ENCODE measurements at places on chromosomes 5 and 9.

DNA sequence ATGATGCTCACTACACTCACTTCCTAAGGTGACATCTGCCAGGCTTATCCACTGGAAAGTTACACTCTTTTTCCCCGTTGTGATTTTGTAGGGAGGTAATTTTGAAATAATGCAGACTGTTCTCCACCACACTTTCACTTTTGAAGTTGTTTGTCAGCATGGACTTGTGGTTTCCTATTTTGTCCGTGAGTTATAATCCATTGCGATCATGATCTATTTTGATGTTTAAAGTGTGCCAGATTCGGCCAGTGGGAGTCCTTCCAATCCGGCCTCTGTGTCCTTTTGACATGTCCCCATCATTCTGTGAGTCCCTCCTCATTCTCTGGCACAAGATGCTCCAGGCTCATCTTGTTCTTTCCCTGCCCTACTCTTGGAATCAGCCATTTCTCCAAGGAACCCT, 211.3 kb upstream of the KLF4 start:
- no peak for DNase-seq

DNA sequence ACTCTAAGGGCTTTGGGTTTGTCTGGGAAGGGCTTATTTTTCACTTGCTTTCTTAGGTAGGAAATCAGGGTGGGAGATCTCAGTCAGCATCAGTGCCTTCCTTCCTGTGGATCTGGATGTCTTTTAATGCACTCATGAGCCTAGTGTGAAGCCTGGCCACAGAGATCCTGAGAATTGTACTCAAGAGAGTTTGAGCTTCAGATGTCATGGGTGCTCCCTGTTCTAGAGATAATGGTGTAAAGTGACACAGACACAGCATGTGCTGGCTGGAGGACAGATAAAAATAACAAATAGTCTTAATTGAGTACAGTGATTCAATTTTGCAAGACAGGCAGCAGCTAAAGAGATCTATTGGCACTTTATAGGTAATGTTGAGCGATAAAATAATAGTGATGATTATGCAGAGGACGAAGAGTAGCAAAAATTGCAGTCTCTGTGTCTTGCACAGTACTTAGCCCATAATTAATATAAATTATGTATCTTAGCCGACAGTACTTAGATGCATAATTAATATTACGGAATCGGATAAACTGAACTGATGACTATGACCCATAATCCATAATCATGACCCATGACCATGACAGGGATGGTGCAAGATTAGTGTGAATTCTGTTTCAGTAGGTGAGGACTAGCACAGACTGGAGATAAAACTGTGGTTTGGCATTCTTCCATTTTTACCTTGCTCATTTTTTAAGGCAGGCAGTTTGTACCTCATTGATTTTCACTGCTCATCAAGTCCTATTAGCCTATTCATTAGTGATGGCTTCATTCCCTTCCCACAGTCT, 408.7 kb upstream of the PIK3R1 start:
- DNase-seq, result no peak

GRCh38 chr9:29838491-29839020, 2265.3 kb upstream of the C9orf72 start:
- DNase-seq, result no peak

GRCh38 chr9:18720691-18721090, 246.7 kb downstream of the ADAMTSL1 start:
- DNase-seq, result no peak

GRCh38 chr5:77791356-77791755, 15.2 kb upstream of the TBCA start:
- no peak for DNase-seq

DNA sequence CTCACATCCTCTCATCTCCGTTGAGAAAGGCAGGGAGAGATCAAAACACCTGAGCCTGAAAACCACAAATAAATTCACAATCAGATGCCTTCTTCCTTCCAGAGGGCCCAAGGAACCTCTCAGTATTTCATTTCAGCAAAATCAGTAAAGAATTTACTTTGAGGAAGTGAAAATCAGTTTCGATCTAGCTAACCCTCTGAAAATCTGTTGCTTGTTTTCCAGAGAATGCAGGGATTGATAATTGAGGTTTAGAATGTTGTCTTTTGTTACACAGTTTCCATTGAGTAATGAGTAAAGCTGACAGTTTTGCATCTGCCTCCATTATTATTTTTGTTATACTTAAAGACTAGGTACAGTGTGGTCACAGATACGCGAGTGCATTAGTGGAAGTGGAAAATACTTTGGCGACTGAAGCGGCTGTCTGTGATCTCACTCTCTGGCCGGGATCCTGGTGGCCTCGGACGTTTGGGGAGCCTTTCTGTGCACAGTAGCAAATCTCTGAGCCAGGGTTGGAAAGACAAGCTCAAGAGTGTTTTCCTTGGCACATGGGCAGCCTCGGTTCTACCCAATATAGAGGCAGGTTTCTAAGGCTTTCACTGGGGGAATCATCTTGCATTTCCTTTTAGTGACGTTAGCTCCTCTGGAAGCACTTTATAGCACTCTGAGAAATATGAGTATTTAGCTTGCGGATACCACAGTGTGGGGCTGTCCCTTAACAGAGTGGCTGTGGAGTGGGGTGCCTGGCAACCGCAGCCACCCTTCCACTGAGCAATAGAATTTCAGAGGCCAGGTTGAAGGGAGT, 32.2 kb upstream of the ANGPTL2 start:
- no peak for DNase-seq

GRCh38 chr9:389159-389558, 174.5 kb downstream of the DOCK8 start:
- no peak for DNase-seq

GRCh38 chr9:37769306-37769705, 15.6 kb downstream of the EXOSC3 start:
- no peak for DNase-seq

GRCh38 chr5:149422366-149423048, 43.4 kb upstream of the IL17B start:
- no peak for DNase-seq

- DNase-seq, result peak; percentile 60
Measured at GRCh38 chr5:65721720-65722574, at the start of the genes NLN and SGTB. TSS of gene NLN (plus strand) at chr5:65722205. CDS start at chr5:65722374, 169 bp downstream. TSS of gene SGTB (minus strand) at chr5:65722109. CDS start at chr5:65720807, 1,302 bp downstream.

DNA sequence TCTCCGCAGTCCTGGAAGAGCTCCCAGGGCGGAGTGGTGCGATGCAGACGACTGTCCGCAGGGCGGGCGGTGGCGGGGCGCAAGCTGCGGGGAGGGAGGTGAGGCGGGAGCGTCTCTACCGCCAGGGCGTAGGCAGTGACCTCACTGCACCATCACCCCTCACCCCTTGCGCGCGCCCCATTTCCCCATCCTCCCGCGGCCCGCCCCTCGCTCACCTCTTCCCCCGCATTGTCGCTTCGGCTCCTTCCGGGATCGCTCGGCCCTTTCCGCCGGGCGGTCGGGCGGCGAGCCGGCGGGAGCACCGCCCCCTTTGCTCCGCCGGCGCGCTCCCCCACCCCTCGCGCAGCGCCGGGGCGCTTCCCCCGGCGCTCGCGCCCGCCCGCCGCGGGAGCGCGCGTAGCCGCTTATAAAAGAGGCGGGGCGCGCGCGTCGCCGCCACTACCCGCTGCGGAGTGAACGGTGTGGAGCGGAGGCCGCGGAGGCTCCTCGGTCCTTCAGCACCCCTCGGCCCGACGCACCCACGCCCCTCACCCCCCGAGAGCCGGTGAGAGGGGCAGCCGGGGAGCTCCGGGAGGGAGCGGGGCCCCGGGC, at the start of gene SPTAN1:
SPTAN1 (plus strand) TSS at position 435 of the 591 bp plus-strand sequence. CDS start 14,154 bp downstream, outside the sequence.
- peak; percentile 81 for DNase-seq

GRCh38 chr5:167207081-167207480, 1084.4 kb upstream of the WWC1 start:
- DNase-seq, result no peak

DNA sequence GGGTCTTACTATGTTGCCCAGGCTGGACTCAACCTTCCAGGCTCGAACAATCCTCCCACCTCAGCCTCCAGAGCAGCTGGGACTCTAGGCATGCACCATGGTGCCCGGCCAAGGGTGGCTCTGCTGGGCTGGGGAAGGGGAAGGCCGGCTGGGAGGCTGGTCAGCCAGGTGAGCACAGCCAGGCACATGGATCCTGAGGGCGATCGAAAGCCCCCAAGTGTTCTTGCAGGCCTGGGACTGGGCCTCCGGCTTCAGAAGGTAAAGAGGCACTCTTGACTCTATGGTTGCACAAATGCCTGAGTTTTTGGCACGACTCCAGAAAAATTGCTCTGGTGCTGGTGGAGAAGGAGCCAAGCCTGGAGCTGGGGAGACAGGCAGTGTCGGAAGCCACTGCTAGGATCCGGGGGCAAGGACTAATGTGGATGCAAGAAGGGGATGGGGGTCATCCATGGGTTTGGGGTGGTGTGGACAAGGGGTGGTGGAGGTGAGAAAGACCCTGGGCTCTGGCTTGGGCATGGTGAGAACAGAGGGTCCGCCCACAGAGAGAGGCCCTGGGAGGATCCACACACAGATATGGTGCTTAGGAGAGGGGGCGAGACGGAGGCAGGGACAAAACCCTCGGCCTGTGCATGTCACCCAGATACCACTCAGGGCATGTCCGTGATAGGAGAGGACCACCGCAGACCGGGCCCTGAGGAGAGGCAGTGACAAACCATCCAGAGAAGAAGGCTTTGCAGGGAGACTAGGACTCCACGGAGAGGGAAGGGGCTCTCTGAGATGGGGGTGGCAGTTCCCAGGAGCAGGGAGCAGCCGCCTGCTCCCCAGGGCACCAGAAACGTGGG, 51.1 kb upstream of the COL5A1 start:
- no peak for DNase-seq

- DNase-seq, result no peak
Measured at GRCh38 chr5:119398727-119399466, 43.1 kb downstream of the TNFAIP8 start.

- no peak for DNase-seq
Measured at GRCh38 chr9:3268223-3268622, 257.6 kb downstream of the RFX3 start.

GRCh38 chr9:6090277-6091210, 75.1 kb upstream of the RANBP6 start:
- no peak for DNase-seq

DNA sequence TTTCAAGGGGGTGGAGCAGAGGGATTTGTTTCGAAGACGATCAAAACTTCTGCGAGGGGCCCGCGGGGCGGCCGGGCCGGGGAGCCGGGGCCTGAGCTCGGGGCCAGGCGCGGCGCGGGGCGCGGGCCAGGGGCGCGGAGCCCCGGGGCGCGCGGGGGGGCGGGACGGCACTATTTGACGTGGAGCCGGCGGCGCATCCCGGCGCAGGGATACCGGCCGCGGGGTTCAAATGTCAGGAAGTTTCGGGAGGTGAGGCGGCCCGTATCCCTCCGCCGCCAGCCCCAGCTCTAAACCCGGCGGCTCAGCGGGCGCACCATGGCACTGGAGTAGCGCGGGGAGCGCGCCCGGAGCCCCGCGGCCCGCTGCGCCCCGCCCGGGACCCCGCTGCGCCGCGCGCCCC, at the start of gene LMX1B:
LMX1B (plus strand) TSS at position 278 of the 400 bp plus-strand sequence. CDS start 522 bp downstream, outside the sequence.
- no peak for DNase-seq

DNA sequence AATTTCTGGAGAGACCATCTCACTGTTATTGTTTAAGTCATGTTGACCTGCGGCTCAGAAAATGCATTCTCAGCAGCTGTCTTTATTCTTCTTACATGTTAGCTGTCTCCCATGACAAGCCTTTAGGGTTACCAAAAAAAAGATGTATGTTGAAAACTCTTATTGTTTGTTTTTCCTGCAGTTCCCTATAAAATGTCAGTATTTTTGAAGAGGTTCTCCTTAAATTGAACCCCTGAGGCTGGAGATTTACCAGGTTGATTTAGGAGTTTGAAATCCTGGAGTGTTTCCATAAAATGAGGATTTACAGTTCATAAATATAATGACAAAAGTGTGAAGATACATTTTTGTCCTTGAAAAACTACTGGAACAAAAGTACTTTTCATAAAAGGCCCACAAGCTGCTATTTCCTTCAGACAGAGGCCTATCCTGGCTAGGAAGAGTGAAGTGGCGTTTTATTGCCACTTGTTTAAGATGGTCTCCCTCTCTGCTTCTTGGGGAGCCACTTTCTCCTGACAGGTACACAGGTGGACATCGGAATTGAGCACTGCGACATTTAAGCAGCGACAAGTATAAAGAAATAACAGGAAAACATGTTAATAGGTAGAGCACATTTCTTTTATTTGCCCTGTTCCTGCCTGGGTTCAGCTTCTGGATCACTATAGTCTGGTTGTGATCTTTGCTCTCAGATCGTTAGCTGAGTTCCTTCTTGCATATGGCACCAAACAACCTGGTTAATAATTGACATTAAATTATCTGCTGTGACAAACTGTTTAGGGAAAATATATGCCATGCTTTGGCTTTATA, 344.8 kb upstream of the RPS23 start:
- DNase-seq, result no peak

Data from stimulated activated CD8-positive, alpha-beta memory T cell treated with anti-CD3 and anti-CD28 coated beads, Interleukin-7, amount 100 ng/mL, for 4 hours (primary cell).